ENCODE measurements at places on chromosomes 2 and 18.
A peak's percentile ranks its signal among the peaks of the same experiment; 100 is the strongest.

GRCh38 chr18:64405161-64405560, 256.3 kb upstream of the LINC00305 start:
- DNase-seq, result peak; percentile 65

DNA sequence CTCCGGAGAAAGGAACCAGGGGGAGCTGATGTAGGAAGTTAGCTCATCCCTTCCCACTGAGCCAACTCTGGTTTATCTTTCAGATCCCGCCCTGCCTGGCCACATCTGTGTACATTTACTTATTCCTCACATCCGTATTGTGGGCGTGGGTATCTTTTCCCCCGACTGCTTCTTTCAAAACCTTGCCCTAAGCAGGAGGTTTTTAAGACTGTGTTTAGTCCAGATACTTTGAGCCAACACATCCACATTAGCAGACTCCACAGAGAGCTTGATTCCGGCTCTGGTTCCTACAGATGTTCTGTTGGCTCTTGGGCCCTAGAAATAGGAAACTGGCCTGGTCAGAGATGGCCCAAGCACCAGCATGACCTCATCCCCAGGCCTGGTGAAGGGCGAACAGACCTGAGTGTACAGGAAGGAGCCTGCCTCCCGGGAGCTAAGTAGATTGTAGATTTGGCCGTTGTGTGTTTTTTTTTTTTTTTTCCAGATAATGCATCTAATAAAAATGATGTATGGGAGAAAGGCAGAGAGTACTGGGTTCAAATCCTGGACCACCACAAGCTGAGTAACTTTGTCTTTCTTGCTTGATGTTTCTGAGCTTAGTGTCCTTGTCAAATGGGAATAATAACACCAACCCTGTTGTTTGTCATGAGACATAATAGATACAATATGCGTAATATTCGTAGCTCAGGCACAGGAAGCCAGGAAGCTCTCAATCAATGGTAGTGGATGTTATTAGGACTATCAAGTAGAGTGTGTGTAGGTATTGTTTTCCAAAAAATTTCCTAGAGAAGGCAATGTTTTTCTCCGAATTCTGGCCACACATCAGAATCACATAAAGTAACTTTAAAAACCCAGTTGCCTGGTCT, 92.3 kb downstream of the PRKCE start:
- DNase-seq, result peak; percentile 76

DNA sequence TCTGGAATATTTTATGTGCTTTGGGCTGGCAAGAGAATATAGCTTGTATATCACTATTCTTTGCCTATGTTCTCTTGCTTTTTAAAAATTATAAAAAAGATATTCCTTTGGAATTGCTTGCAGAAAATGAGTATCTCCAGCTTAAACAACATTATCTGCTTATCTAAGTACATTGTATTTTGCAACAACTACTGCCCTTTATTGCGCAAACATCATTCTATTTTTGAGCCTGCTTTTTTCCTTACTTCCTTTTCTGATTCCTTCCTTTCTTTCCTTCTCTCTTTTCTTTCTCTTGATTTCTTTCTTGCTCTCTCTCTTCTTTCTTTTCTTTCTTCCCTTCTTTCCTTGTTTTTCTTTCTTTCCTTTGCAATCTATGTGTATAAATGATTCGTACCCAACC, 74.0 kb downstream of the UNC80 start:
- DNase-seq, result no peak

DNA sequence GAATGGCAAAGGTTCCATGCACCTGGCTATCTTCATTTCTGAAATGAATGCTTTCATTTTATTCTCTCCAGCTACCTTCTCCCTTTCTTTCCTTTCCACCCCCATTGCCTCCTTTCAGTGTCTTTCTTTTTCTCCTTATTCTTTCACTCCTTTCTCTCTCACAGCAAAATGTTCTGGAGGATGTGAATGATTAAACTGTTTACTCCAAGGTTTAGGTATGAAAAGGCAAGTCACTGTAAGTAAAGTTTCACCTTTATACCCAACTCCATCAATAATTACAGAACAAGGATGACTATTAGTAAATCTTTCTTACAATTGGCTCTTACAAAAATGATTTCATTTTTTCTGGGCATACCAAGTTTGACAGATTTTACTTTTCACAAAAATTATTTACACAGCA, 4.3 kb downstream of the PAX8 start:
- no peak for DNase-seq

- DNase-seq, result no peak
These were observed 1.1 kb downstream of the IL1F10 start for GRCh38 chr2:113068706-113069485.

DNA sequence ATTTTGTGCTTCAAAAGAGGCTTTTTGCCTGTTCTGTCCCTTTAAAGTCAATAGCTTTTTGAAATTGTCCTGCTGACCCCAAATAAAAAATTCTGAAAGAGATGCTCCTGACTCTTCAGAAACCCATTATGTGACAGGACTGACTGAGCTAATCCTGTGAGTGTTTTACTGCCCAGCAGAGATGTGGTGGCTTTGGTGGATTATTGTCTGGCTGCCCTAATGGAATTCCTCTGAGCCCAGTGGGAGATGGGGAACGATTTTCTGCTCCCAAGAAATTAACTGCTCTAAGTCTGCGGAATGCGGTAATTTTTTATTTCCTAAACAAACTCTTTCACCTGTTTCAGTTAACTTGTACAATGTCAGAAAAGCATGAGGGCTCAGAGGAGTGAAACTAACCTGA, 258.2 kb downstream of the IKZF2 start:
- no peak for DNase-seq

DNA sequence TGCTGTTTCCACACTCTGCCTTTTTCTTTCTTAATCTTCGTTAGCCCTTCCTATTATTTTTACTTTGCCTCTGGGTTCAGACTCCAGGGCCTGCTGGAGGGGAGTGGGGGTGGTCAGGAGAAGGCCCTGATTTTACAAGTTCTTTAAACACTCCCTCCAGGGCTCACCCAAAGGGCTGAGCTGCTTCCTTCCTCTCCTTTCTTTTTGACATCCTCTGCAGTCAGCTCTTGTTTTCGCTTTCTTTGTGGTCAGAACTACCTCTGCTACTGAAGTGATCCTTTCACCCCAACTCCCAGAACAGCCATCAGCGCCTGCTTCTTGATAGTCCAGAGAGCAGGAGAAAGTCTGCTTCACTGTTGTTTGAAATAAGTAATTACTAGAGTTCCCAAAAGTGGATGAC, 925.7 kb downstream of the EPHA4 start:
- no peak for DNase-seq

- no peak for DNase-seq
These were observed 1024.1 kb downstream of the TMEM182 start for GRCh38 chr2:103785956-103786355.

GRCh38 chr2:11744631-11745394, 1.6 kb upstream of the LPIN1 start:
- peak; percentile 53 for DNase-seq

DNA sequence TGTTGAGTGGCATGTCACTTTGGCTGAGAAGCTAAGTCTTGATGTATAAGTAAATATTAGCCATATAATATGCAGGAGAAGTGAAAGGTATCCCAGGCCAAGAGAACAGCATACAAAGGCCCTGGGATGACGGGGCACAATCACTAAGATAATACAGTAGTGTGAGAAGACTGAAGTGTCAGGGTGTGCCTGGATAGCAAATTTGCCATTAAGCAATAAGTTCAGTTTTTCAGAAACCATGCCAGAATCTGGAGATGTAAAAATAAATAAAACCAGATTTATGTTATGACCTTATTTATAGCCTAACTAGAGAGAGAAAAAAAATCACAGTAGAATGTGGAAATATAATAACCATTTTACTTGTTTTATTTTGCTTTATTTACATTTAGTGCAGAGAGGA, 1858.7 kb upstream of the CELF4 start:
- DNase-seq, result no peak

DNA sequence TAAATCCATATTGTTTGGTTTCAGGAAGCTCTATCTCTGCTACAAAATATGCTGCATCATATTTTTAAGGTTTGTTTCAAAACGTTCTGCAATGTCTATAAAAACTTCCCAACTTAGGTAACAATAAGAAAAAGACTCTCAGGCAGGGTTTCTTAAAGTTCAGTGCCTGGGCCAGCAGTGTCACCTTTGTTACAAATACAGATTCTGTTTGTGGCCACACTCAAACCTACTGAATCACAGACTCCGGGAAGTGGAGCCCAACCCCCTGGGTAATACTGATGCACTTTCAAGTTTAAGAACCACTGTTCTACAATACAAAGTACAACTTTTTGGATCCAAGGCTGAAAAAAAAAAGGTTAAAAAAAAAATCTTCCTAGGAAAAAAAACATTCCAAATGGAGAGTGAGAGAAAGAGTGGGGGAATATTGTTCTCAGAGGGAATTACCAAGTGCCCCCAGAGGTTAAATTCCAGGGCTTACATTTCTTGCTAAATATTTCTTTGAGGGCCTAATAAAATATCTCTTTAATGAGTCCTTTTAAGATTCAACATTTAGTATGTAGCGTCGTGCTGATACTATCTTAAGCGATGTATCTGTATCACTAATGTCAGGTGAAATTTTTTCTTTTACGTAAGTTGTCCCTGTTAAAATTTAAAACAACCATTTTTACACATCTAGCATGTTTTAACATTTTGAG, 476.7 kb downstream of the TXNL1 start:
- DNase-seq, result no peak

GRCh38 chr2:111100765-111101162, 19.9 kb upstream of the BCL2L11 start:
- DNase-seq, result no peak

GRCh38 chr2:3666613-3666975, 8.6 kb downstream of the ALLC start:
- DNase-seq, result no peak

DNA sequence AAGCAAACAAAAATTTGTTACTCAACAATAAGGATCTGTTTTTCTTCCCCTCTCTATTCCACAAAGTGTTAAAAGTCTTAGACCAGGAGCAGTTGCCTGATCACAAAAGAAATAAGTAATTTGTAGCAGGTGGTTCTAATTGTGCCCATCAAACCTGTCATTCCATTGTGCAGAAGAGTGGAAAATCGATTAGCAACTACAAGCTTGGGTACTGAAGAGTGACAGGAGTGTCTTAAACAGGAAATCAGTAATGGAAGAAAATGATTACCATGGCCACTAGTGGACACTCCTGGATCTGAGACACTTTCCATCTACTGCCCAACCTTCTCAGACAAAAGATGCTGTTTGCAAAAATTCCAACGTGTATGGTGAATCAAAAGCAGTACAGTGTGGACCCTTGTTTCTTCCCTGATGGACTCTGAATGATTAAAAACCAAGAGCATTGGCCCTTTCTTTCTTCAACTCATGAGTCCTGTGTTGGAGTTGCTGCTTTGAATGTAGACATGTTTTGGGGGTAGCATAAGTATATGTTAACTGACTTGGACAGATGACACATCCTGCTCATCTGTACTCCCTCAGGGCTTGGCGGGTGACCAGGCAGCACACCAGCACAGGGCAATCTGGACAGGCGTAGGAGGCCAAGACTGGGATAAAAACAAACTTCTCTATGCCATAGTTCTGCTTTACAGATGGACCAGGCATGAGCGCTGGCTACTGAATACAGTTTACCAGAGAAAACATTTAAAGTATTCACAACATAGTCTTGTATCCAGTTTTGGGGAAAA, 51.9 kb downstream of the PLA2R1 start:
- no peak for DNase-seq

- no peak for DNase-seq
These were observed 4.5 kb downstream of the RBMS1 start for GRCh38 chr2:160489111-160489510.

GRCh38 chr18:63892566-63892965, 5.1 kb downstream of the SERPINB2 start:
- DNase-seq, result no peak

DNA sequence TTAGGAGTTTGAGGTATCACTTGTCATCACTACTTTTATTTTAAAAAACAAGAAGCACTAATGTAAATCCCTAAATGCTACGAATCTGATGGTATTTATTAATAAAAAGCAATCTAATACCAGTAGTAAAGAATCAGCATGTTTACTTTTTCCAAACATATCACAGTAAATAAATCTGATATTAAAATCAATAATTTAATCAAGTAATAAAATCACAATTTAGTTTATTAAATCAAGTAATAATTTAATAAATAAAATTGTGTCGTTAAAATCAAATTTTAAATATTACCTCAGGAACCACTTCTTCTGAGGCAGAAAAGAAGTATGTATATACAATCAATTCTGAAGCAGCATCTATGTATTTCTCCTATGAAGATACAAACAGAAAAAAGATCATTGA, 18.0 kb downstream of the TMX3 start:
- no peak for DNase-seq

DNA sequence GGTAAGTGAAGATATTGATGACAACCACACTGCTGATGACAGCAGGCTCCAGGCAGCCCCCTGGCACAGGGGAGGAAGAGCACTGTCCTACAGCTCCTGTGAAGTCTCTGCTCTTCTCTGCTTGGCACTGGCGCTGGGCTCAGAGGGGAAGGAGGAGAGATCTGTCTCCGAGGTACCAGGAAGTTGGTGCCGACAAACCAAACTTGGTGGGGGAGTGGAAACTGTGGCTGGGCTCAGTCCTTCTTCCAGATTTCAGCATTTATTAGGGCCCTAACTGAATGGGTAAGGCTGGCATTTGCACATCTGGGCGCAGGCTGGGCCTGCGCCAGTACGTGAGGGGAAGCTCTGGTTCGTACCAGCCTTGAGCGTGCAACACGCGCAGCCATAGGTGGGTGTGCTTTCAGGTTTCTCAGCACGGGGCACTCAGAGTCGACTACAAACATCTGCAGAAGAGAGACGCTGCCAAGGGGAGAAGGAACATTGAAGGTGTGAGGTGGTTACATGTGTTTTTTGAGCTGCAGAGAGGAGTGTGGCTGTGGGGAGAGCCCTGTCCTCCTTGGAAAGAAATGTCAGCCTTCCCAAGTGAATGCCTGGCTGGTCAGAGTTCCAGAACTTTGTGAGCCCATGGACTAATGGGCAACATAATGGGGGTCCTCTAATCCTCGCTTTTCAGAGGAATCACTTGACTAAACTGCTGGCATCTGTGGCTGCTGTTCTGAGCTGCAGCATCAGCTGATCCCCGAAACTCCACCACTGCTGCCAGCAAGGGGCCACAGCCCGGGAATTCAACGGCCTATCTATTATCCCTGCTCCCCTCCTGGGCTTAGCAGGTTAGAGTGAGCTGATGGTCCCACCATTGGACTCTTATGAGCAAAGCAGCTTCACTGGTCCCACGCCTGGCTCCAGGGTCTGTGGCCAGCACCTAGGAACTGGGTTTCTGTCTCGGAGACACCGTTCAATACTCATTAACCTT, 55.2 kb upstream of the SEMA4C start:
- no peak for DNase-seq

DNA sequence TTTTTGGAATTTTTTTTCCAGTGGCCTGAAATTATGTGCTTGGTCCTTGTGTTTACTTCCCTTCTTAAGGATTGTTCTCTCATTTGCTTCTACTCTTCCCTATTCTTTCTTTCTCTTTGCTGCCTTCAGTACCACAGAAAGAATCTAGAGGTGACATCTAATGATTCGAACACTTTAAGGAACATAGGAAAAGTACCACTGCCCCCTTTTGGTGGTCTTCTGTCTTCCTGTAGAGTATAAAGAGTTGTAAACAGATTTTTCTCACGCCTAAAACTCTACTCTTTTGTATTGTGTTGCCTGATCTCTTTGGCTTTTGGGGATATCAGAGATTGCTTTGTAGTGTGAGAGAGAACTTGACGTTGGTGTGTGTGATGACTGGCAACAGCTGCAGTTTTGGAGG, 7.0 kb upstream of the SCTR start:
- no peak for DNase-seq

- DNase-seq, result no peak
These were observed 194.2 kb upstream of the MEX3C start for GRCh38 chr18:51391731-51392130.
